ENCODE measurements at places on chromosomes 3 and 15.

GRCh38 chr3:133474251-133474801 is 74.5 kb downstream of the BFSP2 start:
- peak; percentile 93 for DNase-seq

GRCh38 chr3:40497288-40497687 is 8.6 kb upstream of the ZNF620 start:
- DNase-seq, result no peak

- no peak for DNase-seq
Observed at GRCh38 chr15:41429003-41429890, 12.4 kb downstream of the RTF1 start.

DNA sequence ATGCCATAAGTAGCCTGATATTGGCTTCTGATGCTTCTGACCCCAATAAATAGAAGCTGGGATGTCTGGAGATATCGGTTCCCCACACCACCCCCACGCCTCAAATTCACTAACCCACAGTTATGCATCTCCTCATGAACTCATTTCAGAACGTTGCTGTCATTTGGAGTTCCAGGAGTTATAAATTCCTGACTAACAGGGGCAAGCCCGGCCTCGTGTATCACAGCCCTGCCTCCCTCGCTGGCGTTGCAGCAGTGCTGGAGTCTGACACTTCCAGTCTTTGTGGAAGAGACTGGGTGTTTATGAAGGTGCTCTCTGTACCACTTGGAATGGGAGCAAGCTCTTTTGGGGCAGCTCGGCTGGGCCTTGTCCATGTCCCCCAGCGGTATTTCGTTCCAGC is 101.0 kb downstream of the ANP32A start:
- no peak for DNase-seq

DNA sequence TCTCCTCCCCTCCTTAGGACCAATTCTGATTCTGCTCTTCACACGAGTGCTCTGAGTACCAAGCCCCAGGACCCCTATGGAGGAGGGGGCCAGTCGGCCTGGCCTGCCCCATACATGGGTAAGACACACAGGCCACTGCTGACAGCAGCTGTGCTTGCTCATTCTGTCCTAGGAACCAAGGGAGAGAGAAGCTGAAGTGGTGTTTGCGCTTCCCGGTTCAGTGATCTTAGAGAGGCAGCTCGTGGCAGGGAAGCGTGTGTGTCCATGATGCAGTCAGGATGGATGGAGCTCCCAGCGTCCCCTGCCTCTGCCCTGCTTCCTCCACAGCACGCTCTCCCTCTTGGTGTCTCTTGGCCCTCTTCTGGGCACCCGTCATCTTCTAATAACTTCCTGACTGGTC is 77.6 kb downstream of the CRTC3 start:
- DNase-seq, result no peak
